ENCODE measurements at places on chromosomes 6 and 20.

GRCh38 chr6:124069230-124069950 is 265.7 kb downstream of the NKAIN2 start:
- DNase-seq, result no peak

DNA sequence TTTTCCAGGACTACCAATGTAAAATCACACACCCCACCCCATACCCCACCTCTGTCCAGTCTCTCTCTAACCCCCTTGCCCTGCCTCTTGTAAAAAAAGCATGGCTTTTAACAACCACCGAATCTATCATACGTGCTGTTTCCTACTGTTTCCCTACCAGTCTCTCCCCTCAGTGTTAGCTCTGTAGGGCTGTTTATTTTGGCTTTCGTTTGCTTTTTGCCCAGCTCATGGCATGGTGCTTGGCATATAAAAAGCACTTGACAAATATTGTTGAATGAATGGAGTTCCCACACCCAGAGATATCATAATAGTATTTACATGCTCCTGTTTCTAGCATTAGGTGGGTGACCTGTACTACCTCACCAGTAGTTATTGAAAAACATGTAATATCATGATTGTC is 148.2 kb downstream of the OPRM1 start:
- no peak for DNase-seq

DNA sequence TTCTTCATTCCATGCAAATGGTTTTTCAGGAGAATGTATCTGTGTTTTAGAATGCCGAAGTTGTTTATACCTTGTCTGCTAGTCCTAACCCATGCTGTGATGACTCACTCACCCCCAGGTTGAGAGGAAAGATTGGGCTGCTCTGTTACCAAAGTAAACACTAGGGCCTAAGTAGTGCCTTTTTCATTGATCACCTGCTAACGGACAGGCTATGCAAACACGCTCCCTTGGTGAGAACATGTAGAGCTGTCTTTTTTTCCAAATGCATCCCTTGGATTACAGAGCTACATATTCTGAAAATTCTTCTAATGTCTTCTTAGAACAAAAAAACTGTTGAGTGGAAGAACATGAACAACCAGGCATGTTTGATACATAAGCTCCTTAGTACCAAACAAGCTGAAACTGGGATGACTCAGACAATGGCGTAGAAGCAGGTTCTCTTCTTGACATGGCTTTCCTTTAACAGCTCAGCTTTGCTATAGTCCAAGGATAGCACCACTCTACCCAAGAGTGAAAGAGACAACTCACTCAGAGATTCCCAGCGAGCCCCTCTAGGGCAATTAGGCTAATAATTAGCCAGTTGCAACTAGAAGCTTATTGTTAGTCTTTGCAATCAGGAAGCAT is 20.5 kb downstream of the PERP start:
- DNase-seq, result no peak

- DNase-seq, result no peak
These were observed 335.2 kb downstream of the ZFAND3 start for GRCh38 chr6:38154731-38155130.

GRCh38 chr6:154508573-154509375 is 1.7 kb downstream of the CNKSR3 start:
- DNase-seq, result no peak

- no peak for DNase-seq
These were observed 150.0 kb upstream of the HDDC2 start for GRCh38 chr6:125451750-125452149.

DNA sequence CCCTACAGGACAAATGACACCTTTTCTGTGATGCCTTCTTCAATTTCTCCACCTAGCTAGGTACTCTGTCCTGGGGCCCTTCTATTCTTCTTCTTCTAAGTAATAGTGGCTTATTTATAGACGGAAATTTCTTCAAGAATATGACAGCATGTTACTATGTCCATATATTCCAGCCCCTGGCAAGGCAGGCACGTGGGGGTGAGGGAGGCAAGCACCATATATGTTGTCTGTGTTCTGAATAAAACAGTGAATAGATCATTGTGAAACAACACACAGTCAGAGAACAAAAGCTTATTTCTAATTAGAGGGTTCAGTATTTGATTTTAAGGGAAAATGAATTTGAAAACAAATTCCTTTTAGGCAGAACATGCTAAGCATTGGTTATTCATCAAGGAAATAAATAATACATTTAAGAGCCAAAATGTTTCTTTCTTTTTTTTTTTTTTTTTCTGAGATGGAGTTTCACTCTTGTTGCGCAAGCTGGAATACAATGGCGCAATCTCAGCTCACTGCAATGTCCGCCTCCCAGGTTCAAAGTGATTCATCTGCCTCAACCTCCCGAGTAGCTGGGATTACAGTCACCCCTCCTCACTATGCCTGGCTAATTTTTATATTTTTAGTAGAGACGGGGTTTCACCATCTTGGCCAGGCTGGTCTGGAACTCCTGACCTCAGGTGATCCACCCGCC is 6.2 kb downstream of the HEBP2 start:
- DNase-seq, result no peak

DNA sequence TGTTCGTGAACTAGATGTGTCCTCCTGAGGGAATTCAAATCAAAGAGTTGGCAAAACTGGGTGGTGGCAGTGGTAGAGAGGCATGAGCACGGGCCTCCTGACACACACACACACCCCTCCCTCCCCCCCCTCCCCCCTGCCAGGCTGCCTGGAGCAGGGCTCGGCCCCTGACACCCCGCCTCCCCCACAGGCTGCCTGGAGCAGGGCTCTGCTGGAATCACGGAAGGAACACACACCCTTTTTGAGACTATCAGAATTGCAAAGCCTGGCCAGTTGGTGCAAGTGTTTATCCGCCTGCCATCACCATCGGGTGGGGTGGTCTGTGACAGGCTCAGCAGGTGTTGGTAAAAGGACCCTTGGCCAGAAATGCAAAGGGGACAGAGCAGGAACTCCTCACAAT is 59.0 kb downstream of the FAM120B start:
- DNase-seq, result no peak

DNA sequence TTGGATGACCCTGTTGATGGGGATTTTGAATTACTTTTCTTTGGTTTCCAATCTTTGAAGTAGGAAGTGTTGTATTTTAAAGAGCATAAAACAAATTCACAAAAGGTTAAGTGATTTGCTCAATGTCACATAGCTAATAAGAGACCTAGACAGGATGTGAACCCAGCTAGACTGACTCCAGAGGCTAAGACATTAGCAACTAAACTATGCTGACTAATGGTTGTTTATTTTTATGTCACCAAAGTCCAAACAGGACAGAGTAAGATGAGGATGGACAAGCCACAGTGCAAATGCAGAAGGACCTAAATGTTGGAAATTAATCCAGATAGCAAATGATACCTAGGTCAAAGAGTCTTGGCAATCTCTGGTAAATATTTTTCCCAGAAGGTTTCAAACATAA is 38.0 kb downstream of the OGFRL1 start:
- DNase-seq, result no peak

GRCh38 chr6:40725390-40725789 is 138.2 kb upstream of the LRFN2 start:
- DNase-seq, result no peak

- DNase-seq, result no peak
These were observed 30.2 kb downstream of the CSNK2A1 start for GRCh38 chr20:513429-513828.

Measured in HFF-Myc (cell line).